ENCODE measurements at places on chromosomes 3 and 15.

DNA sequence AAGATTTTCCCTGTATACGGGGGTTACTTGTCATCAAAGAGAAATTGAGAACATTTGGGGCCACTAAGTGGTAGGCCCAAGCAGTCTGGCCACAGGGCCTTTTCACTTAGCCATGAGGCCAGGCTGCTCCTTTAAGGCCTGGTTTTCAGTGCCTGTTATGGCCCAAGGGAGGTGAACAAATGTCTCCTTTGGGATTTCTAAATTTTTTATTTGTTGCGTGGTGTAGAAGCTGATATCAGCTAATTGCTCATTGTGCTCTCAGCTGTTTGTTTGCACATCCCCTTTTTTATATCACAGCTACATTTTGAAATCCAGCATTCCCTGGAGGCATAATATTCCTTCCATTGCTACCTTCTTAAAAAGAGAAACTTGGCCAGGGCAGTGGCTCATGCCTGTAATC lies 48.5 kb downstream of the RLBP1 start:
- DNase-seq = no peak

DNA sequence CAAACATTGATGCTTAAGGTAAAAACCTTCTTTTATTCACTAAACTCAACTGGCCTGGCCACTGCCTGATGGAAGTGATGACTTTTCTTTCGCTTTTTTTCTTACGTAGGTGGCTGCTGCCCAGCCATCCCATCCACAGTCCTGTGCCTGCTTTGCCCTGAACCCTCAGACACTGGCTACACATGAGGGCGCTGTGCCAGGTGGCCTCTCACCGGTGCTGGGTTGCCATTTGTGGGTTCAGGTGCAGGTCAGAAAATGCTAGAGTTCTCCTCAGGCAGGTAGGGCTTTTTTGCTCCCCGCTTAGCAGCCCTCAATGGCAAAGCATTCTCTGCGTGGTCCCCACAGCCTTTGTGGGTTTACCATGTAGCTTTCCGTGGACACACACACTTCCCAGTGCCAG lies 88.3 kb upstream of the PRR23E start:
- no peak for DNase-seq

- DNase-seq = no peak
Observed at GRCh38 chr15:23497710-23498111, 50.7 kb upstream of the GOLGA6L2 start.

- no peak for DNase-seq
Observed at GRCh38 chr3:130820976-130821375, 72.9 kb upstream of the ATP2C1 start.

GRCh38 chr15:69299451-69299886 lies 757 bp downstream of the PAQR5 start:
- no peak for DNase-seq

DNA sequence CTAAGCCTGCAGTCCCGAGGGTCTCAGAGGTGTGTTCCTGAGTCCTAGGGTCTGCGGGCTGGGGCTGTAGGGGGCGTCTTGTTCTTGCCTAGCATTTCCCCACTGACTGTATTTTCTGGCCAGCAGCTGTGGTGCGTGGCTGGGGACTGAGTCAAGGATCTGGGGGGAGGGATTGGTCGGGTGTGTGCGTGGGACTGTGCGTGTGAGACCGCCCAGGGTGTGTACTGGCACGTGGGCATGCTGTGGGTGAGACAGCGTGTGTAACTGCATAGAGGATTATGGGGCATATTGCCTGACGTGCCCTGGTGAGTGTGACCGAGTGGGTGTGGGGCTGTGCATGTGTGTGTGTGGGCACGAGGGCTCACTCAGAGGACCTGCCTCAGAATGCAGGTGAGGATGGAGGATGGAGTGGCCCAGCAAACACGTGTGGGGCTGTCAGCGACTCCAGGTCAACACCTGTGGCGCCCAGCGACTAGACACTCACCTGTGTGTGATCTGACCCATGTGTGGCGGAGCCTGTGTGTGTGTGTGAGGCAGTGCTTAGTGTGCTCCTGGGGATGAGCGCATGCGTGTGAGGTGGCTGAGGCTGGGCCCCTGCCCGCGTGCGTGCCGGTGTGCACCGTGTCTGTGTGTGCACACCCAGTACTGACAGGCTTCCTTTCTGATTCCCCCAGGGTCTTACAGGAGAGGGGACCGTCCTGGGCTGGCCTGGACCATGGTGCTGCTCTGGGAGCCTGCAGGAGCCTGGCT lies 20.9 kb downstream of the FBLN2 start:
- DNase-seq = no peak

GRCh38 chr3:15724446-15724845 lies 73.3 kb downstream of the ANKRD28 start:
- DNase-seq = no peak

All from HAP-1 (cell line).